ENCODE measurements at places on chromosomes 7 and 10.

DNA sequence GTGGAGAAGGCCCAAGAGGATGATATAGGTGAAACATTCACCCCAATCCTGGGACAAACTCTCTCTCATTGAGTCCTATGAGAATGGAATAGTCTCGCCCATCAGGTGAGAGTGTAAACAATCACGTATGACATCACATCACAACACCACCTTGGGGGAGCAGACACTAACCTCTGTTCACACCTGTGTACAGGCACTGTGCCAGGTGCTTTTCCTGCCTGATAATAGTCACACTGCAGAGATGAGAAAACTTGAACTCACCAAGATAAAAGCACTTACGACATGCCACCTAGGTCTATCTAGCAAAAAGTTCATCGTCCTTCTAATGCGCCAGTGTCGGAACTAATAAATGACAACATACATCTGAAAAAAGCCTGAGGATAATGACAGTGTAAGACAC is 187.8 kb downstream of the FAM107B start:
- DNase-seq: no peak

GRCh38 chr7:17991866-17992648 is 35.6 kb downstream of the PRPS1L1 start:
- DNase-seq: no peak

DNA sequence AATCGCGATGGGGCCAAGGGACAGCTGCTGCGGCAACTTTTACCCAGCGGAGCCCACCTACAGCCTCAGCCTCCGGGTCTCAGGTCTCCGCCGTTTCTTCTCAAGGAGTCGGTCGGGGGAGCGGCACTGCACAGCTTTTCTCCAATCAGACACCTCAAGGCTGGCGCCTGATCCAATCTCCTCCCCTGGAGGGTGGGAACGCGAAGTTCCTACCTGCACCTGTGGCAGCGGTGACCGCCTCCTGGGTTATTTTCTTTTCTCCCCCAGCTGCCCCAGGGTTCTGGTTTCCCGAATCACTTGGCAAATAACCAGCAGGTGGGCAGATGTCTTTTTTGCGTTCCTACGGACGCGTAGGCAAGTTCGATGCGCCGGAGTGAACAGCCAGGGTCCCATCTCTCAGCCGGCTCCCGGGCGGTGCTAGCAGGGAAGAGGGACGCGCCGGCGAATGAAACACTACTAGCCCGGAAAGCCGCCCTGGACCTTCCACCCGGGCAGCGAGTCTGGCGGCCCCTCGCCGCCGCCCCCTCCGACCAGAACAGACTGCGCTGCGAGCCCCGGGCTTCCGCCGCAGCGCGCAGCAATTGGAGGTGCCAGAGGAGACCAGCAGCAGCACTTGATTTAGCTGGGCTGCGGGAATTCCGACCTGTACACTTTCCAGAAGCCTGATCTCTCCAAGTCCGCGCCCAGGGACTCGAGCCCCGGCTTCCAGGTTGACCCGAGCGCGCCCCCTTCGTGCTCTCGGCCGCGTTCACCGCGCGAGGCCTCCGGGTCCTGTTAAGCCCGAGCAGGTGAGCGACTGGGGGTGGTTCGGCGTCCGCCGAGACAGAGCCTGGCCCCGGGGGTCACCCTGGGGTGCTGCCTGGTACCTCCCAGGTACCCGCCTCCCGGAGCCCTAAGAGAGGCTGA is at the start of gene PRR15:
Gene PRR15 (plus strand): TSS at position 246 of the 906 bp plus-strand sequence. CDS start 2,495 bp downstream, outside the sequence.
- DNase-seq: peak; percentile 64

DNA sequence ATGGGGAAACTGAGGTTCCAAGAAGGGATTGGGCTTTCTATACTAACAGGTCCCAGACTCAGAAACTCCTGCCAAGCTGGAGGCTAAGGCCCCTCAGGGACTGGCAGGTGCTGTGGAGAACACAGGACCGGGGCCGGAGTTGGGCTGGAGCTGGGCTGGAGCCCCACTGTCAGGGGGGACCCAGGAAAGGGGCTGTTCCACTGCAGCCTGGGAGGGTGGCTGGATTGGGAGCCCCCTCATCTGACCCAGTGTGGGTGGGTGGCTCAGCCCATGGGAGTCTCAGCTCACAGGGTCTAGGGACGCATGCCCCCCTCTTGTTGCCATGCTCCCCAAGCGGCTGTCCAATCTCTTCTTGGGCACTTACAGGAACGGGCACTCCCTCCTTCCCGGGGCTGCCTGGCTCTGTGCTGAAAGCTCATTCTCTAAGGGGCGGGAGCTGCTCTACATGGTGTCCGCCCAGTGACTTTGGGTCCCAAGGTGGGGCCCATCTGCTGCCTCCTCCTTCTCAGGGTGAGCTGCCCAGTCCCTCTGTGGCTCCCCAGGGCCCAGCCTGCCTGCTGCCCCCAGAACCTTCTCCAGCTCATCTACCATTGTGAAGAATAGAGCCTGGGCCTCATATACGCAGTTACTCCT is 126.5 kb downstream of the MYL10 start:
- DNase-seq: no peak

- no peak for DNase-seq
These were observed 615 bp upstream of the CNTNAP2 start for GRCh38 chr7:146115851-146116520.

- DNase-seq: no peak
These were observed 36.4 kb downstream of the CUL1 start for GRCh38 chr7:148735141-148735540.

DNA sequence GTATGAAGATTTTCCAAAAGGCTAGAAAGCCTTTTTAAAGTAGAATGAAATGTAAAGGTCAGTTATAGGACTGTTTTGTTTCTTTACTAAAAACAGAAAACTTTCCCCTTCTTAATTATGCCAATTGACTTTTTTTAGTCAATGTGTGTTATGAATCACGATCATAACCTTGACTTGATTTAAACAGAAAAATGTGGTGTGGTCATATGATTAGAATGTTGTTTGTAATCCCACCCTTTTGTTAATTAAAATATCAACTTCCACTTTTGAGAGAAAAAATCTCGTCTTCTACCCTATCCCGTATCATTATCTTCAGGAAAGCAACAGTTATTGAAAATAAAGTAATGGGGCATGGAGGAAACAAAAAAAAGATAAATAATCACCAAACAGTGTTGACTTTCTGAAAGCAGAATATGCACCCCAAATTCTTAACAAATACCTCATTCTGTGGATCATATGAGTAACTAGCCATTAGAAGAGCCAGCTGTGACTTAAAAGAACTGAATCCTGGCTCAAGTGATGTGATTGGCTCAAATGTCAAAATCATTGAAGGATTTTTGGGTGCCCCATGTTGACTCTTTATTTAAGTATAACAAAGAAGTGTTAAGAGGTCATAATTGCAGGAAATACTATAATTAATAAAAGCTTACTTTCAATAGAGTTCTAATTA is 32.3 kb upstream of the SLC16A12 start:
- no peak for DNase-seq

DNA sequence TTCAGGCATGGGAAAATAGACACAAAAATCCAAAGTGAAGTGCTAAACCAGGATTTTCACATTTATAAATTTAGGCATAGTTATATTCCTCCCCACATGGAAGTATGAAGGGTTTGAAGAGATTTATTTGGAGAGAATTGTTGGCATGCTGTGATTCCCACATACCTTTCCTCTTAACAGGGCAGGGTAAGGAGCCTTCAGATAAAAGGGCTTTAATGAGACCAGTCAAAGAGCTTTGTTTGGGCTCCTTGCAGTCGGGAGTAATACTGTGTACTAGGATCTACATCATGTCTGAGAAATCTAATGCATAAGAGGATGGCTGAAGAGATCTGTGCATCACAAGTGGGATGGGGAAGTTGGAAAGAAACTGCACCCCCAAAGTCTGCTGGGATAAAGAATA is 140.8 kb upstream of the PTN start:
- no peak for DNase-seq

DNA sequence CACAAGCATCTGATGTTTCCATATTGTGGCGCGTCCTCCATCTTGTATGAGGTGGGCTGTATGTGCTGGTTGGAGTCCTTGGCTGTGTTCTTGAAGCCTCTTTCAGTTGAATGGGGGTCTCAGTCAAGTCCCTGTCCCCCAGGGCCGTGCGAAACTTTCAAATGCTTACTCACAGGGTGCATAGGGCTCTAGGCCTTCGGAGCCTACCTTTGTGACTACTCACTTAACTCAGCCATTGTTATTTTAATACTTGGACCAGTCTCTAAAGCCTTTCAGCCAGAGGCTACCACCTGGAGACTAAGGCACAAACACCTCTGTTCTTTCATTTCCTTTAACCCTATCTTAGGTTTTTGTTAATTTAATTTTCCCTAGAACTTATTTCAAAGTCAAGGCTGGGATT is 785.9 kb downstream of the GATA3 start:
- no peak for DNase-seq

- DNase-seq: peak; percentile 61
These were observed 225.6 kb upstream of the IGFBP3 start for GRCh38 chr7:46146454-46147255.

DNA sequence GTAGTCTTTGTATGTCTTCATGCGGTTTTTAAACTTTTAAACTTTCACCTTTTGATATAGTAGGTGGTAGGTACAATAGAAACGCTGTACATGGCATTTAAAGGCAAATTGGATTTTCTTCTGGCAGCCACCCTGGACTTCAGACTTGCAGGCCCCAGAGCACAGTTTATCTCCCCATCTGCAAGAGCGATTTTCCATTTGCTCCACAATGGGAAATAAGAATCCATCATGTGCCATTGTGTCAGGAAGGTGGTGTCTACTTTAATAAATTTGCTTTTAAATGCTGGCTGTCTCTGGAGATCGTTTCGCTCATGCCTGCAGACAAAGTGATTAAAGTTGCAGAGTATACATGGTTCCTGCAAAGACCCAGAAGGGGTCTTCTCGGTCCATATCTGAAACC is 38.9 kb downstream of the UNC5B start:
- no peak for DNase-seq

GRCh38 chr10:79328737-79329504 is 18.3 kb upstream of the PPIF start:
- DNase-seq: peak; percentile 43

All from A549 (cell line).